ENCODE measurements at places on chromosomes 5 and 9.

DNA sequence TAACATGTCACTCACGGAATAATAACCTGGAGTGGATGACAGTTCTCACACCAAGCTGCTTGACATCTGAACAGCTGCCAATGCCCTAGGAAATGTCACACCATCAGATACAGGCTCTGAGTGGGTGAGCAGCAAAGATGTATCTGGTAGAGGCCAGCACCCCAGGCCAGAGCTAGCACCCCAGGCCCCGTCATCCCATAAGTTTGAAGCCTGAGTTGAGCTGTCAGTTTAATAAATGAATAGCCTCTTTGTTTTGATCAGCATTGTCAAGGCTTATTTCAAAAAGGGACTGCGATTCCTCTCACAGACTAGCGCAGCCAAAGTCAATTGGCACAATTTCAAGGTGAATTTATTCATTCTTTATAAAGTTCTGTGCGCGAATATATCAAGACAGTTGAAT lies 1327.1 kb downstream of the MAT2B start:
- no peak for DNase-seq

DNA sequence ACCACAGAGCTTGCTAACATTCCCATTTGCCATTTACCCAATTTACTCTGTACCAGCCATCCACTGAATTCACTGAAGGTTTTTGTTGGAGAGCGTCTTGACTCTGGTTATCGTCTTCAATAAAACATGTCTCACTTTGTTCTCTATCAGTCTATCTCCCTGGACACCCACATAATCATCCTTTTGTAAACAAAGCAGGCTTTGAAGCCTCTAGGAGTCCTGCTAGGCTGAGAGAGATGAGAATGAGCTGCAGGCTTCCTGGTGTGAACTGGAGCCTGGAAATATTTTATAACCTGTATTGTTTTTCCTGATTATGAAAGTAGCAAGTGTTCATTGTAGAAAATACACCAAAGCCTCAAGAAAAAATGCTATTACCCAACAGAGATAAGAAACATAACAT lies 140.6 kb upstream of the ZNF366 start:
- no peak for DNase-seq

DNA sequence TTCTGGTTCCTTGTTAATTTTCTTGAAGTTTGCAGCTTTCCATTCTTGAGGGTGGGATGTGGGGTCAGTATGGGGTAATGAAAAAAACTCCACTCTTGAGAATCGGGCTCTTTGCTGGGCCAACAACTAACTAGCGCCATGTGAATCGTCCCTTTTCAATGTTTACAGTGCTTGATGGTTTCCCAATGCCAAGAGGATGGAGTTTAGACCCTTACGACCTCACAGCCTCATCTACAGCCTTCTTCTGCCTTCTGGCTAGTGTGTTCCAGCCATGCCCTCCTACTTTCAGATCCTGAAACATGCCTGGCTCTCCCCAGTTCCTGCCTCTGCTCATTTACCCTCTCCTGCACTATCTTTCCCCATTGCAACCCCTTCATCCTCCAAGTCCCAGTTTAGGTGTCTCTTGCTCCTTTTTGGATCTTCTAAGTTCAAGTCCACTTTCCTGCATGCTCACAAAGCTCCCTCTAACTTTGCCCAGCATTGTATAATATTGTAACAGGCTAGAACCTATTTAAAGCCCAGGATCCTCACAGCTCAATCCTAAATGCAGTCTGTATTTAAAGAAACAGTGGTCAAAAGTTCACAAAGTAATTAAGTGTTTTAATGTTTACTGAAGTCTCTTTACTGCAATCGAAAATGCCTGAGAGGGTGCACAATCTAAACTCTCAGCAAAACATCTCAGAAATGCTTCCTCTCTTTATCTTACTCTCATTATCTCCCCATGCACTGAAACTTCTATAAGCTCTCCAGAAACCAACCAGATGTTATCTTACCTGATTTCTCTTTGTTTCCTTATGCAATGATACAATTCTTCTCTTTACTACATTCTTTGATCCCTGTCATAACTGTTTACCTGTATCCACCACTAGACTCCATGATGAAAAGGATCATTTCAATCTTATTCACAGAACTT lies 20.6 kb upstream of the CAST start:
- no peak for DNase-seq

DNA sequence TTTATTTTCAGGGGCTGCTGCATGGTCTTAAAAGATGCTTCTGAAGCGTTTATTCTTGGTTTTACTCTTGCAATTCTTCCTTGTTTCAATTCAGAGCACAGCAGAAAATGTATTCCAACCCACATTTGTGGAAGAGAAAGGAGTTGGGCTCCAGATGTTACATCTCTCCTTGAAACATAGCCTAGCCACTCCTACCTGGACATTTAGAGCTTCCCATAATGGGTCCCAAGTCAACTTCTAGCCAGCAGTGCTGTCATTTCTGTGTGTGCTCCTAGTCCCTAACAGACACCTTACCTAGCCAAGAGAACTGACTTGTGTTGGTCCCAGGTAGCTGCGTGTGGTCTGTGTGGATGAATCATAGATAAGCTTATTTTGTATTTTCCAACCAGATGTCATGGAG lies 61.2 kb upstream of the ANKRD55 start:
- DNase-seq = no peak

GRCh38 chr5:142621227-142621626 lies 64.7 kb downstream of the FGF1 start:
- no peak for DNase-seq

DNA sequence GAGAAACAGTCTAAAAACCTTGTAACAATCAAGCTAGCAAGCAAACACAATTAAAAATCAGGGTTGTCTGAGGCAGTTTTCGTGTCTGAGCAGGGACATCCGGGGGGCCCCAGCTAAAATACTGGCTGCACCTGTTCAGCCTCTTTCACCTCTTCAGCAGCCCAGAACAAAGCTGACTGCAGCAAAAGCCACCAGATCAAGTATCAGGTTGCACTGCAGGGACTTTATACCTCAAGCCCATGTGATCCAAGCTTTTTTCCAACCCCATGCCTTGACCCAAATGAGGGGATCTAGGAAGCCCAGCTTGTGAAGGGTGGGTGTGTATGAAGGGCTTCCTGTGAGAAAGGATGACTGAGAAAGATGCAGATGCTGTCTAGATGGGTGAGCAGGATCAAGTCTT lies 133.4 kb downstream of the SEMA6A start:
- no peak for DNase-seq

DNA sequence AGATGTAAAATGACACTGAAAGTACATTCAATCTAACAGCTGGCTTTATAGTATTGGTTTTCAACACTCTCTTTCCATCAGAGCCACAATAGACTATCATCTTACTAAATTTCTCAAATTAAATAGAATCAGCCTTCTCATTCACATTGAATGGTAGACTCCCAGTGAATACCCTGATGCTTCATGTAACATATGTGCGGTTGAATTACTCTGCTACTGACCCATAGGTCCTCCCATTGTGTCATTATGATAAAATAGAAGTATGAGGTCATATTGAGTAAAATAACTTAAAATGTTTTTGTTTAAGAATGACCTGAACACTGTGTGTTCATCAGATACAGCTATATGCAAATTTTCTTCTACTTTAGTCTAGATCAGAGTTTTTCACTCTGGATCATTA lies 75.9 kb upstream of the ADAMTSL1 start:
- DNase-seq = no peak

- DNase-seq = no peak
These were observed 72.2 kb downstream of the SHB start for GRCh38 chr9:37996819-37997217.

DNA sequence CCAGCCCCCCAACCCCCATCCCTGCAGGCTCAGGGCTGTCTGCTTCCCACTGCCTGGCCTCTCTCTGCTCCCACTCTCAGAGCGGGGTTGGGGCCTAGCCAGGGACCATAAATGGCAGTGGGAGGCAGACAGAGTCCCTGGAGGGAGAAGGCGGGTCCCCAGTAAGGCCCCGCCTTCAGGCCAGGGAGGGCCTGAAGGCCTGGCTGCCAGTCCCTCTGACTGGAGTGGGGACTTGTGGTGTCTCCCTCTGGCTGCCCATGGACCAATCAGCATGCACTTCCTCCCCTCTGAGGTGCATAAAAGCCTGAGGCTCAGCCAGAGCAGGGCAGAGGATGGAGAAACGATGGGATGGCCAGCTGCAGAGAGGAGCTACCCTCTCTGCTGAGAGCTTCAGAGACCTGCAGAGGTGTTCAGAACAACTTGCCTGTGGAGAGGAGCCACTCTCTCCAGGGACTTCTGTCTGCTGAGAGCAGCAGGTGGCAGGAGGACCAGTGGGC lies 2.7 kb upstream of the BTNL9 start:
- DNase-seq = no peak

GRCh38 chr9:89410641-89411350 lies 87.1 kb downstream of the SEMA4D start:
- DNase-seq = peak; percentile 76

DNA sequence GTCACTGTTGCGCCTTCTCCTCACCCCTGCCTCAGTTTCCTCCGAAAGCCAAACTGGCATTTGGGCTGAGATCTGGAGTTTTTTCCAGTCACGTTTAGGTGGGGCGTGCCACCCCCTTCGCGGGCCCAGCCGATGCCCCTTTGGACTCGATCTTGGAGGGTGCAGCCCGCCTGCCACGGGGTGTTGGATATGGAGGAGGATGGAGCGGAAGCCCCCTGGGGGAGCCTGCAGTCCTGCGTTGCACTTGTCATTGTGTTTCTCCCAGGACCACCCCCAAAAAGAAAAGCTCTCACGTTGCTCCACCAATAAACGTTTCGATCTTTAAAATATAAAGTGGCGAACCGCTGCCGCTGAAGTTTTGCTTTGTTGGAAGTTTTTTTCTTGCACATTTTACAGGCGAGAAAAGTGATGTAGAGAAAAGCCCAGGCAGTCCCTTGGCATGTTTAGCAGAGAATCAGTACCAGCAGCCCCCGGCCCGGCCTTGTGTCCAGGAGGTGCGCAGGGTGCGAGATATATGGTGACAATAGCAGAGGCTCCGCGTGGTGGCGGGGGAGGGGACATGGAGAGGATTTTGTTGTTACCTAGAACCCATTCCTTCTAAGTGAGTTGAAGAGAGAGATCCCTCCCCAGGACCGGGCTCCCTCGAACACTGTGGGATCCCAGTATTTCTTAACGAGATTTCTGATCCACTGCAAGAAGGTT lies 681 bp downstream of the F2R start:
- peak; percentile 13 for DNase-seq

DNA sequence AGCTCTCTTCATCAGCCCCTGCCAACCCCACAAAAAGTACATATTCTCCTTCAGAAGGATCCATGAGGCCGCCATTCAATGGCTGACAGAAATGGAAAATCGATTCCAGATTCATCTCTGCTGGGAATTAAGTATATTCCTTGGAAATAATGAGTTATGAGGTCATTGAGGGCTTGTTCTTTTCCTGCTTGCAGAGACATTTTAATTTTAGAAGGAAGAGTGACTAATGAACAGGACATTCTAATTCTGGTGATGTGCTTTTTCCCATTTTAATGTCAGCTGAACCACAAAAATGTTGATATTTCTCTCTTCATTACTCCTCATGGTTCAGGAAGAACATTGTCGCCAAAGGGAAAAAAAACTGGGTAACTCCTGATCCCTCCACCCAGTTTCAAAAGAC lies 314.0 kb downstream of the PIK3R1 start:
- DNase-seq = no peak

GRCh38 chr5:55829956-55830355 lies 21.2 kb upstream of the IL31RA start:
- DNase-seq = no peak

DNA sequence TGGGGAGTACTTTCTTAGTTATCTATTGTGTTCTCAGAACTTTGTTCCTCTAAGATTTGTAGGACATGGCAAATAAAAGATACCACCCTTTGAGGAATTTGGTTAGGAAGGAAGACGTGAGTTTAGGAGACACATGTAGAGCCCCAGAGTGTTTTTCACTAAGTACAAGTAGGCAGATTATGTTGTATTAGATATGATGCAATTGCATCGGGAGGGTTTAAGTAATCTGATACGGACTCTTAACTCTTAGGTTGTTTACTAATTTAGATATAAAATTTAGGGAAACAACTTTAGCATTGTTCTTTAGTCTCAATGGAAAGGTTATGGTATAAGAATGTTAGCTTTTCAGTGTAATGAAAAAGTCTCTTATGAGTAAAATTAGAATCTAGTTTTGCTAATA lies 84.4 kb downstream of the TRIO start:
- DNase-seq = no peak

DNA sequence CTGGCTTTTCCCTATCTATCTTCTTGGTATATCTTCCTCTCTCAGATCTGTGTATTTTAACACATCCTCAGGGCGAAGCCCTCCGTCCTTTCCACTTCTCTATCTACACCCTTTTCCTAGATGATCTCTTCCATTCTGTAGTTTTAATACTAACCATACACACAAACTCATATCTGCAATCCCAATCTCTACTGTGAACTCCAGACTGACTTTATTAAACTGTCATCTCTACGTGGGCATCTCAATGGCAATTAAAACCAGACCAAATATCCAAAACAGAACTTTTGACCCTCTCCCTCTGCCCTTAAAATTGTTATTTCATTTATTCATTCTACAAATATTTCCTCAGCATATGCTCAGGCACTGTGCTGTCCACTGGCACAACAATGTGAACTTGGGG lies 7.1 kb downstream of the FNIP1 start:
- DNase-seq = no peak

DNA sequence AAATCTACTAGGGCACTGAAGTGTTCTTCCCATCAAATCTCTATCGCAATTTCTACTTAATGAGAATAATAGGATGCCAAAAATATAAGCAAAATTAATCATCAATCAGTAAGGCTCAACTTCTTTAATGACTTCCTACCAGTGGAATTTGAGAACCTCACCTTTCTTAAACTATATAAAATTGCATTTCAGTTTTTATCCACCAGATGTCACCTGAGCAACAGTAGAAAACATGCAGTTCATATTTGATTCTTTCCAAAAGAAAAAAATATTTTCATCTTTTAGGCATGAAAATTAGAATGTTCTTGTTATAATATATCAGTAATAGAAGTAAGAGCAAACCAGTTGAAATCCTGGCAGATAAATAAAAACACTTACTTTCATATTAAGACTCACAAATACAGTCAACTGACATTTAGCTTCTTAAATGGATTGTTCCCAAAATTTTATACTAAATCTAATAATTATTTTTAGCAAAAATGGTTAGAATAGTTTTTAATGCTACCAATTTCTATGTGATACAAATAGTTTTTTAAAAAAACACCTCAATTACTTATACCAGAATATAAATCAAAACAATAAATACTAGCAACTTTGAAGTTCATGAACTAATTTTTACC lies 13.4 kb upstream of the CCDC112 start:
- no peak for DNase-seq
